ENCODE measurements at places on chromosomes 1 and 21.

DNA sequence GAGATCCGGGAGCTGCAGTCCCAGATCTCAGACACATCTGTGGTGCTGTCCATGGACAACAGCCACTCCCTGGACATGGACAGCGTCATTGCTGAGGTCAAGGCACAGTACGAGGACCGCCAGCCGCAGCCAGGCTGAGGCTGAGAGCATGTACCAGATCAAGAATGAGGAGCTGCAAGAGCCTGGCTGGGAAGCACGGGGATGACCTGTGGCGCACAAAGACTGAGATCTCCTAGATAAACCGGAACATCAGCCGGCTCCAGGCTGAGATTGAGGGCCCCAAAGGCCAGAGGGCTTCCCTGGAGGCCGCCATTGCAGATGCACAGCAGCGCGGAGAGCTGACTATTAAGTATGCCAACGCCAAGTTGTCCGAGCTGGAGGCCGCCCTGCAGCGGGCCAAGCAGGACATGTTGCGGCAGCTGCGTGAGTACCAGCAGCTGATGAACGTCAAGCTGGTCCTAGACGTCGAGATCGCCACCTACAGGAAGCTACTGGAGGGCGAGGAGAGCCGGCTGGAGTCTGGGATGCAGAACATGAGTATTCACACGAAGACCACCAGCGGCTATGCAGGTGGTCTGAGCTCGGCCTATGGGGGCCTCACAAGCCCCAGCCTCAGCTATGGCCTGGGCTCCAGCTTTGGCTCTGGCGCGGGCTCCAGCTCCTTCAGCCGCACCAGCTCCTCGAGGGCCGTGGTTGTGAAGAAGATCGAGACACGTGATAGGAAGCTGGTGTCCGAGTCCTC lies 25.5 kb downstream of the ETV3L start:
- DNase-seq, result peak; percentile 39

GRCh38 chr1:91697416-91697815 lies 188.5 kb downstream of the TGFBR3 start:
- no peak for DNase-seq

DNA sequence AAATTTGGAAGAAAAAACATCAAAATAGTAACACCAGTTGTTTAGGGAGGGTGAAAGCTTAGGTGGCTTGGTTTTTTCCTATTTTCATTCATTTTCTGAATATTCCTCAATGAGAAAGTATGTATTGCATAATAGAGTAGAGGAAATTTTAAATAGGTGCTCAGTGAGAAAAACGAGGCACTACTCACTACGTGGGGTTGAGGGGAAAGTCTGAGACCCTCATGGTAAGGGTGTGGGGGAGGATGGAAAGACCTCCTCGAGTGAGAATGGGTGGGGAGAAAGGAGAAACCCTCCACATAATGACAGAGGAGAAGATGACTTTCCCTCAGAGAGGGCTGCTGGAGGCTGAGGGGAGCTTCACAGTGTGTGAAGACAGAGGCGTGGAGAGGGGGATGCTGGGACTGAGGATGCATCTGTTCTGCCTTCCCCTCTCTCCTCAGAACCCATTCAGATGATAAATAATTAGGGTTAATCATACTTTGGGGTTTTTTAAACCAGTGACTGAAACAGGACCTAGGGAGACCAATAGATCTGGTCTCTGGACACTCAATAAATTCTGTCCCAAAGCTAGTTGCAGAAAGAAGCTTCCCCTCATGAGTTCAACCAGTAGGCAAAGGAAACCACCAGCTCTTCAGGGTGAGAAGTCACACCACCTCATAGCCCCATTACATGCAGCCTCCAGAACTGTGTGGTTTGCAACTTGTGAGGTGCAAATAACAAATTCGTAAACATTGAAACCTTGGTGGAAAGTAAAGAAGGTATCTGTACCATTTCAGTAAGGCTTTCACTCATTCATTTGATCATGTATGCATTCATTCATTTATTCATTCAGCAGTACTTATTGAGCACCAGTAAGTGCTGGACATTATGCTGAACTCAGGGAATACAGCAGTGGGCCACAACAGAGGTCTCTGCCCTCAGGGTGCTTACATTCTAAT lies 17.1 kb downstream of the SLAMF7 start:
- no peak for DNase-seq

DNA sequence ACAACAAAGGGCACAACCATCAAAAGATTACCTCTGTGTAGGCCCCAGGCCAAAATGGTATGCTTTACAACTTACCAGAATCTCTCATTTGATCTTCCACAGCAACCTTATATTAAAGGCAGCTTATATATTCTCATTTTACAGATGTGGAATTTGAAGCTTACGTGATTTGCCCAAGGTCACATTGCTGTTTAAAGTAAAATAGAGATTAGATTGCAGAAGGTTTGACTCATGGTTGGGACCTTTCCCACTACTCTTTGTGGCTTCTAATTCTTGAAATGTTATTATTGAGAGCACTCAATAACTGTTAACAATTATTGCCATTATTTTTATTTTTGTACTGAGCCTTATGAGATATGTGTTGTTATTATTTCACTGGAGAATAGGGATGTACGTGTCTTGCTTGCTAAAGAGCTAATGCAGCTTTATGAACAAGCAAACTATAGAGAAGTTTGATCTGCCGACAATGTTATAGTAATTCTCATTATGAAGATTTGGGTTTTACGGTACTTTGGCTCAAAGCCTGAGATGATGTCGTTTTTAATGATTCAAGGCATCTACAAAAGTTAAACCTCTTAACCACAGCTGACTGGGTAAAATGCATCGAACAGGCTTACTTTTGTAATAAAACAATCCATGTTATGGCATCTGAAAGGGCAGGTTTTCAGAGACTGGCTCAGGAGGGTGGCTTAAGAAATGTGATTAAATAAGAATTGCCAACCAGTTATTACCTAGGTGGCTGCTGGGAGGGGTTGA lies 43.3 kb upstream of the TSNAX start:
- no peak for DNase-seq

GRCh38 chr1:56803561-56804156 lies 15.5 kb downstream of the FYB2 start:
- no peak for DNase-seq

DNA sequence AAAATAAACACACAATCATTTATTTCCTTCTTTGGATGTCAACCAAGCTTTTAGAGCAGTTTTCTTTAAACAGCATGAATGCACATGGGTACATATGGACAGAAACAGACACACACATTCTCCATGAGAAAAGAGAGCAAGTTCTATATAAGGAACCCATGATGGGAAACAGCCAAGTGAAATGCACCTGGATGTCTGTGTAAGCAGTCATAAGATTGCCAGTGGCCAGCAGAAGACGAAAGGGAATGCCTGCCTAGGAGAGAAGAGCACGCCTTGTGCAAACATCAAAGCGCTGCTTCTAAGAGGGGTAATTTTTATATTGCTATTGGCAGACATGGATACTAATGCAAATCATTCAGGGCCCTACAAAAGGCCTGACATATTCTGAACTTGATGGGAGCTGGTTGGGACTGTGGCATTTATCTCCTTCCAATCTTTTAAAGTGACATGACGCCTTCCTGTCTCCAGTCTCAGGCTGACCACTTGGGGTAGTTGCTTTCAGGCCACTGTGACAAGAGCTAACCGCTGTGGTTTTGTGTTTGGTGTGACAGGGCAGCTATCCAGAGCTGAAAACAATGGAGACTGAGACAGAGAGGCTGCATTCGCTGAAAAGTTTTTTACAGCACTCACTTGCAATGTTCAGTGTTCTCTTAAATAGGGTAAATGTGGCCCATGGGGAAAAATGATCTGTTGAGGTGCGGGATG lies 75.0 kb upstream of the DPT start:
- DNase-seq, result peak; percentile 46

GRCh38 chr1:192703283-192704206 lies 67.6 kb downstream of the RGS13 start:
- DNase-seq, result no peak

- DNase-seq, result no peak
Observed at GRCh38 chr1:75257424-75257823, 123.2 kb downstream of the LHX8 start.

GRCh38 chr1:231629132-231629531 lies 2.5 kb downstream of the DISC1 start:
- no peak for DNase-seq

DNA sequence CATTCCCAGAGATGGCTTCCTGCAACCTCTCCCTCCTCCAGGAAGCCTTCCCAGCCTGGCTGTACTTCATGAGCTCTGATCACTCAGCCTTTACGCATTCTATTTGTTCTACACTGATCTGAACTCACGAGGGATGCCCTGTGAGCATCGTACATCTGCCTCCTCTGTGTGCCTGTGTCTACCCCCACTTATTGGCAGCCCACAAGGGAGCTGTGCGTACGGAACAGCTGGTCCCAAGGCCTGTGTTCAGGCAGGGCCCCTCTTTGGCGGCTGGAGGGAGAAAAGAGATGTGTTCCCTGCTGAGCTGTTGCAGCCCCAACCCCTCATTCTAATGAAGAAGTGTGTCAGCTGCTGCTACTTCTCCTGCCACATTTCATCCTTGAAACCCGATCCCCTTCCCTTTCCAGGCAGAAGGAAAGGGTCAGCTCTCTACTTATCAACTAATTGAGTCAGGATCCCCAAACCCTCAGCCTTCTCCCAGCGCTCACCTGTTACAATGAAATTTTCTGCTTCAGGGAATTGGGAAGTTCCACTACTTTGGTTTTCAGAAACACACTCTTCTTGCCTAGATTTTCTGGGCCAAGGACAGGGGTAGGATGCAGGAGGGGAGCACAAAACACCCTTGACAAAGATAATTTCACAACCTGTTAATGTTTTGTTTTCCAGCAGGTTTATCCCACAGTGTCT lies 3.2 kb downstream of the INKA2 start:
- no peak for DNase-seq

DNA sequence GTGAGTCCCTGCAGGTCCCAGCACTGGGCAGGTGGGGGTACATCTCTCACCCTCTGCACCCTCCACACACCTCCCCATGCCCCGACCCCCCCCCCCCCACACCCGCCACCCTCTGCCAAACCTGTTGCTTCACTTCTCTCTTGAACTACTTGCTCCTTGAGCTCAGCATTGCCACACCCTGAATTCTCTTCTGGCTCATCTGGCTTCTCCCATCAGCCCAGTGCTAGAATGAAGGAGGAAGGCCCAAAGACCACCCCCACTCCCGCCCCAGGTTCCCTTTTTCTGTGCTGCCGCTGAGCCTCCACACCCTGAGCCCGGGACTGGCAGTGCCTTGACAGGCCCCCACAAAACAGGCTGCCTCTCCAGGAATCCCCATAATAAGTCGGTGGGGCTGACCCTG lies 6.4 kb upstream of the TNNI1 start:
- DNase-seq, result no peak

DNA sequence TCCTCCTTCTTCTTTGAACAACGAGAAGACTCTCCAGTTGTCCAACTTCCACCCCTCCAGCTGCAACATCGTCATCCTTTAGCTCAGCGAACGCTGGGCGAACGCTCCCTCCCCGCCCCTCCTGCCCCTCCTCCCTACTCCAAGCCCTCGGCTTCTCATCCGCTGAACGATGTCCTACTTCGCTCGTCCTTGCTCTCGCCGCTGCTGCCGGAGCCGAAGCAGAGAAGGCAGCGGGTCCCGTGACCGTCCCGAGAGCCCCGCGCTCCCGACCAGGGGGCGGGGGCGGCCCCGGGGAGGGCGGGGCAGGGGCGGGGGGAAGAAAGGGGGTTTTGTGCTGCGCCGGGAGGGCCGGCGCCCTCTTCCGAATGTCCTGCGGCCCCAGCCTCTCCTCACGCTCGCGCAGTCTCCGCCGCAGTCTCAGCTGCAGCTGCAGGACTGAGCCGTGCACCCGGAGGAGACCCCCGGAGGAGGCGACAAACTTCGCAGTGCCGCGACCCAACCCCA lies at the start of gene BCAN:
Gene BCAN, plus strand, starts transcription at position 357 of the 504 bp plus-strand sequence. CDS start 3,938 bp downstream, outside the sequence.
- peak; percentile 69 for DNase-seq

- DNase-seq, result no peak
Observed at GRCh38 chr21:37226041-37226920, 40.9 kb downstream of the VPS26C start.

DNA sequence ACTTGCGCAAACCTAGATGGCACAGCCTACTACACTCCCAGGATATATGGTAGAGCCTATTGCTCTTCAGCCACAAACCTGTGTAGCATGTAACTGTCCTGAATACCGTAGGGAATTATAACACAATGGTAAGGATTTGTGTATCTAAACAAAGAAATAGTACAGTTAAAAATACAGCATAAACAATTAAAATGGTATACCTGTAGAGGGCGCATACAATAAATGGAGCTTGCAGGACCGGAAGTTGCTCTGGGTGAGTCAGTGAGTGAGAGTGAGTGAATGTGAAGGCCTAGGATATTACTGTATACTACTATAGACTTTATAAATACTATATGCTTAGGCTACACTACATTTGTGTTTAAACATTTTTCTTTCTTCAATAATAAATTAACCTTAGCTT lies 99.3 kb downstream of the PLD5 start:
- DNase-seq, result no peak

- no peak for DNase-seq
Observed at GRCh38 chr1:170155055-170155454, 9.3 kb downstream of the NTMT2 start.

DNA sequence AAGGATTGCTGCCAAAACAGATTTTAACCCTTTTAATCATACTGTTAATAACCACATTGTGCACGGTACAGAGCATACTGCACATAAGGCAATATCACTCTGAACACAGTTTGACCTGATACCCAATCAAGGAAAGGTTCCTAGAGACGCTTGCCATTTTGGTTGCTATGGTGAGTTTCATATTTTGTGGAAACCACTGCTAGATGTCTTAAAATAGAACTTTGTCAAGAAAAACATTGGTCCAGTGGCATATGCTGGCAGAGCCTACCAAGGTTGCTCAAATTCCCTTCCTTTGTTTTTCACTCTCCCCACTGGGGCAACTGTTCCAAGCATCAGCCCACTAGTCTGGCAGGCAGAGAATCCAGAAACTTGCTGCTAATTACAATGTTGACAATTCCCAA lies 114.8 kb upstream of the DPYD start:
- no peak for DNase-seq

DNA sequence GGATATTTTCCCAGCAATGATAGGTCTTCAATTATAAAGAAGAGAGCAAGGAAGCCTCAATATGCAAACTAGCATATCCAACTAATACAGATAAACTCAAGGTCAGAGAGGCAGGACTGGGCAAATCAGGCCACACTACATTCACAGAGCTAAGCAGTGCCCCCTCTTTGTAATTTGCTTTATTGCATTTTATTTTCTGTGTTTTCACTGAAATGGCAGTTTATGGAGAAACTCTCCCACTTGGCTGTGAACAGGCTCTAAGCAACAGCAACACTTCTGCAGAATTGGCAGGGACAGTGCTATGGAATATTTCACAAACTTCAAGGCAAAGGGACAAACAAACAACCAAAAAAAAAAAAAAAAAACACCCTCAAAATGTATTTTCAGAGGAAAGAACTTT lies 93.4 kb upstream of the SOD1 start:
- DNase-seq, result no peak

DNA sequence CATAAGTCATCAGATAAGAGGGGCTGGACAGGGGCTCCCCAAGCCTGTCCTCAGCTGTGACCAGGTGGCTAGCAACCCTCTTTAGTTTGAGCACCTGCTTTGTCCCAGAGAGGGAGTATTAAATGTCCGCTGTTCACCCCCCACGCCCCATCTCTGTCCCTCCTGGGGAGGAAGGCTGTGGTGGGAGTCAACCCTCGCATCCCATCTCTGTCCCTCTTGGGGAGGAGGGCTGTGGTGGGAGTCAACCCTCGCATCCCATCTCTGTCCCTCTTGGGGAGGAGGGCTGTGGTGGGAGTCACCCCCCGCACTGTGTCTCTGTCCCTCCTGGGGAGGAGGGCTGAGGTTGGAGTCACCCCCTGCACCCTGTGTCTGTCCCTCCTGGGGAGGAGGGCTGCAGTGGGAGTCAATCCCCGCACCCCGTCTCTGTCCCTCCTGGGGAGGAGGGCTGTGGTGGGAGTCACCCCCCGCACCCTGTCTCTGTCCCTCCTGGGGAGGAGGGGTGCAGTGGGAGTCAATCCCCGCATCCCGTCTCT lies 72.6 kb upstream of the ABCG1 start:
- no peak for DNase-seq

GRCh38 chr1:47482786-47483185 lies 44.9 kb downstream of the FOXD2 start:
- no peak for DNase-seq

All from putamen (tissue), 1 donor.